ENCODE measurements at places on chromosomes 12 and 14.

- no peak for DNase-seq
Measured at GRCh38 chr14:93232159-93232558, 25.1 kb downstream of the UBR7 start.

DNA sequence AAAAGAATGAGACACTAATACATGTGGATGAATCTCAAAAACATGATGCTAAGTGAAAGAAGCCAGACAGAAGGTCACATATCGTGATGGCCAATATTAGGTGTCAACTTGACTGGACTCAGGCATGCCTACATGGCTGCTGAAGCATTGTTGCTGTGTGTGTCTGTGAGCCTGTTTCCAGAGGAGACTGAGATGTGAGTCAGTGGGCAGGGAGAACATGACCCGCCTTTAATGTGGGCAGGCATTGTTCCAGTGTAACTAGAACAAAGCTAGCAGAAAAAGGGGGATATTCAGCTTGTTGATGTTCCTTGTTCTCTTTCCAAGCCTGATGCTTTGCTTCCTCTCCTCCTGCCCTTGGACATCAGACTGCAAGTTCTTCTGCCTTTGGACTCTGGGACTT, 47.6 kb downstream of the DCAF5 start:
- DNase-seq, result no peak

DNA sequence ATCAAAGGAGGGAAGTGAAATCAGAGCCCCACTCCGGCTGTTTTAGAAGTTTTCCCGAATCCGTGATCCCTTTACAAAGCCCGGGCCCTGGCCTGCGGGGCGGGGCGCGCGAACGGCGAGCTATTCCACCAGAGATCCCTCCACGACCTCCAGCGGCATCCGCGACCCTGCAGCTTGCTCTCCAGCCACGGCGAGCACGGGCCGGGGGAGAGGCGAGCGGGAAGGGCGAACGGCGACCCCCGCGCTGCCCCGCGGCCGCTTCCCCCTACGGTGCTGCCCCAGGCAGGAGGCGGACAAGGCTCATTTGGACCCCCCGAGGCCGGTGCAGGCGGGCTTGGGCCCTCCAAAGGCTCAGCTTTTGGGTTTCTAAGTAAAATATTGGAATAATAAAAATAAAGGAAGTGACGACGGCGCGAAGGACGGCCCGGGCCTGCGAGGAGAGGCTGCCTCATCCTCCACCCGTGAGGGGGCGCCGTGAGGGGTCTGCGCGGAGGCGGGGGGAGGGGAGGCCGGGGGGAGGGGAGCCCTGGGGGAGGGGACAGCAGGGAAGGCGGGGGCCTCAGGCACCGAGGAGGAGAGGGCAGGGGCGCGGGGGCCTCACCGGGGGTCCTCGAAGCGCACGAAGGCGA, 613 bp downstream of the SRSF9 start:
- peak; percentile 39 for DNase-seq

GRCh38 chr12:92992041-92992440, 62.9 kb upstream of the EEA1 start:
- no peak for DNase-seq

DNA sequence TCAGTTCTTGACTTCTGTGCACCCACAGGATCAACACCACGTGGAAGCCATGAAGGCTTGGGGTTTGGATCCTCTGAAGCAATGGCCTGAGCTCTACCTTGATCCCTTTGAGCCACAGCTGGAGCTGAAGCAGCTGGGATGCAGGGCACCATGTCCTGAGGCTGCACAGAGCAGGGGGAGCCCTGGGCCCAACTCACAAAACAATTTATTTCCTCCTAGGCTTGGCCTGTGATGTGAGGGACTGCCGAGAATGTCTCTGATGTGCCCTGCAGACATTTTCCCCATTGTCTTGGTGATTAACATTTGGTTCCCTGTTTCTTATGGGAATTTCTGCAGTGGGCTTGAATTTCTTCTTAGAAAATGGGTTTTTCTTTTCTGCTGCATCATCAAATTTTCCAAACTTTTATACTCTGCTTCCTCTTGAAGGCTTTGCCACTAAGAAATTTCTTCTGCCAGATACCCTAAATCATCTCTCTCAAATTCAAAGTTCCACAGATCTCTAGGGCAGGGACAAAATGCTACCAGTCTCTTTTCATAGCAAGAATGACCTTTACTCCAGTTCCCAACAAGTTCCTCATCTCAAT, 288.2 kb downstream of the CCDC59 start:
- no peak for DNase-seq

GRCh38 chr12:71164166-71164565, 6.4 kb upstream of the TSPAN8 start:
- no peak for DNase-seq

GRCh38 chr14:58638231-58639197, 752 bp downstream of the DACT1 start:
- peak; percentile 43 for DNase-seq

- no peak for DNase-seq
Measured at GRCh38 chr12:88383405-88383804, 196.9 kb downstream of the KITLG start.

GRCh38 chr14:20760950-20761349, 7.3 kb upstream of the EDDM3B start:
- DNase-seq, result no peak

DNA sequence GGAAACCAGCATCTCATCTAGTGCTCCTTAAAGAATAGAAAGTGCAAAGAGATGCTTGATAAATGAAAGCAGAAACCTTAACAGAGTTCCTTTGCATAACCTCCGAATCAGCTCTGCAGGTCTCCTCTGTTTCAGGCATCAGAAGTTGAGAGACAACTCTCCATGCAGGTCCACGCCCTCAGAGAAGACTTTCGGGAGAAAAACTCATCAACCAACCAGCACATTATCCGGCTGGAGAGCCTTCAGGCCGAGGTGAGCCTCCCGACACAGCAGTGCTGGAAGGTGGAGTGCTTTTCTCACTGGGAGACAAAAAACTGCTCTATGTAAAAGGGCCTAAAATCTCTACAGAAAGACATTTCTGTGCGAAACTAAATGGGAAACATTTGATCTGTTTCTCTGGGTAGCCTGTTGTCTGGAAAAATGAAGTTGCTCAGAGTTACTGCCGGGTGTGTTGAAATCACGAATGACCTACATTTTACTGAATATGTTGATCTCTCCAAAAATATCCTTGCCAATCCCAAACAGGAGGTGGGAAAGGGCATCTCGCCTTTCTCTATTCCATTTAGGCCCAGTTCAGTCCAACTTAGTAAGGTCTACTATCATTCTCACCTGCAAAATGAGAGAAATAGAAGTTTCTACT, 54.9 kb downstream of the RAB35 start:
- DNase-seq, result no peak

- no peak for DNase-seq
Measured at GRCh38 chr12:102468261-102468915, 12.0 kb downstream of the IGF1 start.

DNA sequence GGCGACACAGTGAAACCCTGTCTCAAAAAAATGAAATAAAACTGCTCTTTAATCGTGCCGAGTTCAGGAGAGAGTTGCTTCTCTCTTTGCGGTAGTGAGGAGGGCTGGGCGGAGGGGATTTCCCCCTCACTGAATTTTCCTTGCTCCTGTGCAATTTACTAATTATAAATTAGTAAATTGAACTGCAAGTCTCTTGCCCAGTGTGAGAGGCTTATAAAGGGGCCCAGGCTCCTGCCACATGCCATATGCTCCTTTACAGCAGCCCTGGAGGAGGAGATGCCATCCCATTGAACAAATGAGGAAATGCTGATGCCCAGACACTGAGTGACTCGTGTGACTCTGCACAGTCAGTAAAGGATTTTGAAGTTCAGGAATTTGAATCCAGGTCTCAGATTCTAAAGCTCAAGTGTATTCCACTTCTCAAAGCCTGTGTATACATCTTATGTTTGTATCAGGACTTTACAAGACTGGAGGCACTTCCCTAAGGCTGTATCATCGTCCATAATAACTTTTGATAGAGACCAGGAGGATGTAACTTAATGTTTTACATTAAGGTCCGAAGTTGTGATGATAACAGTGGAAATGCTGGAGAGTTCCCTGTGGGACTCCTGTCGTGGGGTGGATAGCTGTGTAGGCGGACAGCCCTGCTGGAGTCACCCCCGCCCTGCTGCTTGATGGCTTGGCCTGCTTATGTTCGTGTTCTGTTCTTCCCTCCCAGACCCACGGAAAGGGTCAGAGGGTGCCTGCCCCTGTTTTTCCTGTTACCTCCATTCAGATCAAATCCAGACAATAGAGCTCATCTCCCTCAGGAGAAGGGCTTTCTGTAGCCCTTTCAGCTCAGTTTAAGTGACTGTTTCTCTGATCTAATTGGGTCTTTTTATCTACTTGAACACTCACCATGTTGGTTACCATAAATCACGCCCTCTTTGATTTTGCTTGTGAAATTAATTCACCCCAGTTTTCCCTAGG, 13.9 kb downstream of the PELI2 start:
- no peak for DNase-seq

DNA sequence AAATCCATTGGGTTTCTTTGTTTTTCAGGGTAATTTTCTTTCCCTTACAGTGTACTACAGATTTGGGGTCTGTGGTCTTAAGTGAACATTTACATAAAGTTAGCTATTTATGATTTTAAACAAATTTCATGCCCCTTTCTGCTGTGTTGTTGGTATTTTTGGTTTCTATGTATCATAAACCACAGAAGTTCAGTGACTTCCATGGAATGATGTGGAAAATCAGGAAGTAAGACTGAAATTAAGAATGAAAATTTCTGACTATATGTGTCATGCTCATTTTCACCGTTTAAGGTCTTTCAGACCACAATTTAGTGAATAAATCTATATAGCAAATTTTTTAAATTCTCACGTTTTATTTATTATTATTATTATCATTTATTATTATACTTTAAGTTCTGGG, 31.7 kb downstream of the ETV6 start:
- DNase-seq, result no peak

- no peak for DNase-seq
Measured at GRCh38 chr14:20781803-20782202, 735 bp downstream of the RNASE6 start.

DNA sequence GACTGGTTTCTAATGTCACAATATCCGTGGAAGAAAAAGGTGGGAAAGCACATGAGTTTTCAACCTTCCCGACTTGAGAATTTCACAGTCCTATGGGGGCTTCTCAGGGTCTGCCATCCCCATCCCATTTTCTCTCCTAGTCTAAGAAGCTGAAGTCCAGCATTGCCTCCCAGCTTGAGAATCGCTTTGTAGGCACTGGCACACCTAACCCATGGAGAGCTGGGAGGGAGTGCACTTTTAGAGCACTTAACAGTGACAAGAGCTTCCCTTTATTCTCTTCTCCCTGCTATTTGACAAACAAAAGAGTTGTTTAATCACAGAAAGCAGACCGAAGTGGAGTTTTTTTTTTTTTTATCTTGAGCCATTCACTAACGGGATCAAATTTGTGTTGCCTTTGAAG, 22.8 kb upstream of the SRRM4 start:
- DNase-seq, result peak; percentile 67

- no peak for DNase-seq
Measured at GRCh38 chr14:63474111-63474510, 69.1 kb downstream of the PPP2R5E start.

DNA sequence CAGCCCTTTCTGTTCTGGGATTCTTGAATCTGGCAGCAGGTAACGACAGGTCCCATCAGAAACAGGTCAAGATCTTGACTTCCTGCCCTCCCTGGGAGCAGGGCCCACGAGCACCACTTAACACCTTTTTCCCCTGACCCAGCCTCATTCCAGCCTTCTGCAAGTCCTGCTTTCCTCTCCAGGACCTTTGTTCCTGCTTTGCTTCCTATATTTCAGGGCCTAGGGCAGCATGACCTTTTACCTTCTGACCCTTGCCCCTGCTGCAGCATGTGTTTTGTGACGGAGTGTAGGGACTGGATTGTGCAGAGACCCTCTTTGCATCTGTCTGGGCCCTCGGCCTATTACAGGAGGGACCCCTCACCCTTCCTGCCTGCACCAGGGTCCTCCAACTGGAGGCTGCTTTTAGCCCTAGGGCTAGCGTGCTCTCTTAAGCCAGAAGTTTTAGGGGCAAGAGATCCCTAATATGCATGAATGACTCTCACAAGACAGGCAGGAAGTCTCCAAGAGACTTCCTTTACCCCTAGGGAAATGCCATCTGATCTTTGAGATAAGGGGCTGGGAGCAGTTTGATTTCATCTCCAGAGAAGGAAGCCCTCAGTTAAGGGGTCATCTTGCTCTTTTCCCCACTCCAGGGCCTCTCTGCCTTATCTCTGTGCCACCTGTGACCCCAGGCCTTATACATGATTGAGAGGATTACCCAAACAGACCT, 209.4 kb upstream of the BCL2L14 start:
- DNase-seq, result no peak

GRCh38 chr12:45388545-45388944, 172.7 kb downstream of the ANO6 start:
- DNase-seq, result peak; percentile 18

DNA sequence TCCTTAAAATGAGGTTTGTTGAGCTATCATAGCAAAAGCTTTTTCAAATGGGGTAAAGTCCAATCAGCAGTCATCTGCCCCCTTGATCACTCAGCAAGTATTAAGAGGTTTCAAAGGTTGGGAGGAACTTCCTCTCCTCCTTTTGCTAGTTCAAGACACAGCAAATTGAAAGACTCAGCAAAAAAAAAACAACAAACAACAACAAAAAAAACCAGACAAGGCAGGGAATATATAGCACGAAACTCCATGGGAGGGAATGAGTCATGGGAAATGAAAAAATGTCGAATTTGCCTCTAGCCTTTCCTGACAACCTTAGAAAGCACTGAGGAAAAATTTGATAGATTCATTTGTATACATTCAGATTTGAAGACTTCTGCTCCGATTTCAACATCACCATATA, 1.6 kb upstream of the SLC7A8 start:
- no peak for DNase-seq

GRCh38 chr14:56716705-56717104, 93.6 kb downstream of the OTX2 start:
- no peak for DNase-seq

DNA sequence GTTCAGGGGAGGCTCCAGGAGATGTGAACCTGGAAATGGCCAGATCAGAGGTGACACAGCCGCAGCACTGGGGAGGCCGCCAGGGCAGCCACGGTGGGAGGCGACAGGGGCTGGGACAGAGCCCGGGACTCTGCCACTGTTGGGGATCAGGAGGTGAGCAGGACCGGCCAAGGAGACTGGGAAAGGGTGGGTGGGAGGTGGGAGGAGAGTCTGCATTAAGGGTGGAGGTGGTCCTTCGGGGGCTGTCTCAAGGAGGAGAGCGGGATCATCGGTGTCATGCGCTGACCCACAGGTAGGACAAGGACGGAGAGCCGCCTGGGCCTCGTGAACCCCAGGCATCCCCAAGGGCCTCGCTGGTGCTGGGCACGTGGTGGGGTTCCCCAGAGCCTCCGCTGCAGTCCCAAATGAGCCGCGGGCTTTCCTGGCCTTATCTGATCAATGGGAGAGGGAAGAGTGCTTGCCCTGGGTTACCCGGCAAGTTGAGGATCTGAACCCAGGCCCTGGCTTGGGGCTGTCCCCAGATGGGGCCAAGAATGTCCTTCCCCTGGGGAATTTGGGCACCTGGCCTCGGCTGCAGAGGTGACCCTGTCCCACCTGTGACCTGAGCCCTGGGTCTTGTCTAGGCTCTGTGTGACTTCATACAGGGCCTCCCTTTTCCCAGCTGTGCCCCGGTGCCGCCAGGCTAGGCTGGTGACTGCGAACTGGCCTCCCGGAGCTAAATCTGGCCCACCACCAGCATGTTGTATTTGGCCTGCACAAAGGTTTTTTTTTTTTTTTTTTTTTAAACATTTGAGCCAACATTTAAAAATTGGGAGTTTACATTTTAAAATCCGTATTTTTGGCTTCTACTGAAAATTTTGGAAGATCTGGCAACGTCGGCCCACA, 13.2 kb downstream of the BEGAIN start:
- DNase-seq, result no peak

- DNase-seq, result no peak
Measured at GRCh38 chr14:80718940-80719339, 222.6 kb downstream of the CEP128 start.
